Left lung (tissue), 14 donors: ENCODE measurements at places on chromosomes 11 and 22.

DNA sequence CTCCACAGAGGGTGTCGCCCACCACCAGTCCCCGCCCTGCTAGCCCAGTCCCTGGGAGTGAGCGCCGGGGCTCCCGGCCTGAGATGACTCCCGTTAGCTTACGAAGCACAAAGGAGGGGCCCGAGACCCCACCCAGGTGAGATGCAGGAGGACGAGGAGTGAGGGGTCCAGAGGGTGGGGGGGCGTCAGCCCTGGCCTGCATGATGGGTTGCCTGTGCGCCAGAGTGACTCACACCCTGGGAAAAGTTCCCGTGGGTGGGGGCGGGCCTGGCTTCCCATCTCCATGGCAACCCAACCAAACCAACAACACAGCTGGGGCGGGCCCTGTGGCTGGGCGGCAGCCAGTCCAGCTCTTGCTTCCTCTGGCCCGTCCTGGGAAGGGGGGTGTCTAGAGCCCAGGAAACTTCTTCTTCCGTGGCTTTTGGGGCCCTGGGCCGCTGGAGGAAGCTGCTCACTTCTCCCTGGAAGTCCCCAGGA, 4.5 kb downstream of the GAS2L1 start:
- peak overlapping the region; percentile 83 for H3K27ac ChIP-seq
- peaks cover 11% of the 10 kb centered on the region for H3K36me3 ChIP-seq
- DNase-seq: peak; percentile 95

DNA sequence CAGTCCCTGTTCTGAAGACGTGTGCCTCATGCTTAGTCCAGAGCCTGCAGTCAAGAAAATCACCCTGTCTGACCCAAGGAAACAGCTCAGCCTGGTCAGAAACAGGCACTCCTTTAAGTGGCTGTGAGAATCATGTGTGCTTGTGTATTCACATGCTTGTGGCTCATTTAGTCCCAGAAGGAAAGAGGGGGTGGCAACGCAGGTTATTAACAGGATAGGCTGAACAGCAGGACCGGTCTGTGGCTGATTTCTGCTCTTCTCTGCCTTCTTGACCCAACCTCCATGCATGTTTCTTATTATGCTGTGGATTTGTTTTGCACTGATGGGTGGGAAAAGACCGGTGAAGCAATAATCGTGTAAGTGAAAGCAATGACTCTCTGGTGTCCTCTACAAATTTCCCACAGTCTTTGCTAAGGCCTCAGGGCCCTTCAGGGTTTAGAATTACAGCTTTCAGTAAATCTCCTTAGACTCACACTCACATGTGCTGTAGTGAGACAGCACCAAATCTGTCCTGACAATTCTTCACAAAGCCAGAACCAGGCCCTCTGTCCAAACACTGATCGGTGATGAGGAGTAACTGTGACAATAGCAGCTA, 288.1 kb downstream of the ETS1 start:
- H3K4me1 ChIP-seq: no peaks in the 10 kb centered on the region
- H3K4me3 ChIP-seq: no peak overlapping the region
- H3K36me3 ChIP-seq: no peaks in the 10 kb centered on the region
- no peaks in the 10 kb centered on the region for H3K27me3 ChIP-seq
- DNase-seq: no peak
- H3K27ac ChIP-seq: peak overlapping the region; percentile 25

DNA sequence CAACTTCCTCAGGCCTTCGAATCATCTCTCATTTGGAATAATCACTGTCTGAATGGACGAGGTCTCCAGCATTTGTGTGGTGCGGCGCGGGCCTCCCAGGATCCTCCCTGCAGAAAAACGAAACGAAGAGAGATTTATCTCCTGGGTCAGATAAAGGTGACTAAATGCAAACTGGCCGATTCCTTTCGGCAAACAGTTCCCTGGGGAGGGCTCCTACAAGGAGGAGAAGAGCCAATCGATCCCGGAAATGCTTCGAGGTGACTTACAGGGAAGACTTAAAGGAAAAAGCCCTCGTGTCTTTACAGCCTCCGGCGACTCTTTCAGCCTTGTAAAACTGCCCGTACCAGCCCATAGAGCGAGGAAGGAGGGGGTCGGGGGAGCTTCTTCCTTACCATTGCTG, 126.5 kb downstream of the MIAT start:
- no peaks in the 10 kb centered on the region for H3K27me3 ChIP-seq
- H3K27ac ChIP-seq: no peak overlapping the region
- H3K36me3 ChIP-seq: no peaks in the 10 kb centered on the region
- no peaks in the 10 kb centered on the region for H3K4me1 ChIP-seq
- no peak overlapping the region for H3K4me3 ChIP-seq

GRCh38 chr11:130213143-130213978, 53.8 kb downstream of the ST14 start:
- H3K27me3 ChIP-seq: no peaks in the 10 kb centered on the region
- no peak overlapping the region for H3K4me3 ChIP-seq
- DNase-seq: peak; percentile 95
- no peaks in the 10 kb centered on the region for H3K36me3 ChIP-seq
- H3K27ac ChIP-seq: no peak overlapping the region
